ENCODE measurements at places on chromosomes 2 and 18.

DNA sequence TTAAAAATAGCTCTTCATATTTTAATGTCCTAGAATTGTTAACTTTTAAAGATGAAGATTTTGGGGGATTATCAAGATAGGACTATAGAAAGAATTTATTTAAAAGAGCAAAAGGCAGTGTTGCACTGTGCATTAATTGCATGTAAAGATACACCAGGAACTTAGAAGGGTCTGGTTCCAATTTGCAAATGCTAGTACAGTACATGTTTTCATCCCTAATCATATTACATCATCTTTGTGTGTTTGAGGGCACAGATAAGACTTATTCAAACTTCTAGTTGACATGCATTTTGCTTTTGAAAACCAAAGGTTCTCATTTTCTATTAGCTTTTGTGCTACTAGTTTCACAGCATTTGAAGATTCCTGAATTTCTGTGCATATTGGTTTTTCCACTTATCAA, 231.7 kb upstream of the LYPD1 start:
- no peak for DNase-seq

DNA sequence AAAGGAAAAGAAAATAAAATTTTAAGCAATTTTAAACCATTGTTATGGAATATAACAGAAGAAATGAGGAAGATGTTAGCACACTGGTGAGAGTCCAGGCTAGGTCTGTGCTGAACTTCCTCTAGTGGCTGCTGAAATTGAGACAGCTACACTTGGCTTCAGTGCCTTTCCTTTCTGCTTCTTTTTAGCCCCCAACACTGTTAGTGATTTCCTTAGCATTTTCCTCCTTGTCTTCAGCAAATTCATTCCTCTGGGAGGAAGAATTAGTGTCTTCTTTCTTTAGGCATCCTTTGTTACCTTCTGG, 47.6 kb downstream of the ITGAV start:
- DNase-seq = no peak

- DNase-seq = no peak
Observed at GRCh38 chr2:98012561-98012991, 16.8 kb upstream of the TMEM131 start.

DNA sequence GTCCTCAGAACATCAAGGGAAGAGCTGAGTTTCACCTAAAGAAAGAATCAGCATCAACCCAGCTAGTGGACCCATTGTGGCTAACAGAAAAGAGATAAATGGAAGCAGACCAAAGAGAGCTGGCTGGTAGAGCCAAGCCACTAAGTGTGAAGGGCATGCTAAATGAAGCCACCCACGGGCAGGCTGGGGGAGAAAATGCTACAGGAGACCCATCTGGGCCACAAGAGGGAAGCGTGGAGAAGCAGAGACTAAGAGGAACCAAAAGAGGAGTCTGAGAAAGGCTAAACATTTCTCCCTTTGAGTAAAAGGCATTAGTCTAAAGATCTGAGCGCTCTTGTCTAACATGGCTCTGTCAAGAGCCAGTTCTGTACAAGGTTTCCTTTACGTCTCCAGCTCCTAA, 15.8 kb downstream of the CWC22 start:
- DNase-seq = no peak

- no peak for DNase-seq
Observed at GRCh38 chr2:68366083-68366560, 1.0 kb downstream of the PLEK start.

- DNase-seq = no peak
Observed at GRCh38 chr2:151198645-151199044, 63.0 kb downstream of the RBM43 start.

GRCh38 chr2:173884025-173884802, 81.0 kb downstream of the SP3 start:
- DNase-seq = peak; percentile 26

GRCh38 chr2:189602233-189602632, 21.6 kb upstream of the SLC40A1 start:
- DNase-seq = no peak

DNA sequence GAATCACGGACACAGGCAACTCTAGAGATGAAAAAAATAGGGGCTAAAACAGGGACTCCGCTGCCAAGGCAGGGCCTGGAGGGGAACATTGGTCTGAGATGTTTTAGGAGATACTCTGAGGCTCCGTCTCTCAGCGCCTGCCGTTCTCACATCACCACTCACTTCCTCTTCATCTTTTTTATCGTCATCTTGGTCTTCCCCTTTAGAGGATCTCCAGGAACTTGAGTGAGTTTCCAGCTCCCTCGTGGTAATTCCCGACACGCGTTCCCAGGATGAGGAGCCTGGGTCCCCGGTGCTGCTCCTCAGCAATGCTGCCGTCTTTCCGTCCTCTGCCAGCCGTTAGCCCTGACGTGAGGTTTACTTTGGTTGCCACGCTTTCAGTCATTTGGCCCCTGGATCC, 16.1 kb downstream of the MLPH start:
- no peak for DNase-seq

- DNase-seq = peak; percentile 68
Observed at GRCh38 chr18:42053188-42053781, 98.3 kb downstream of the PIK3C3 start.
